Psoas muscle (tissue), 8 donors: ENCODE measurements at places on chromosomes 7 and 10. TPM values are rescaled to one million over a fixed set of nuclear protein-coding genes. Genes with fewer than 3 reads are reported as not detected.

PLXNA4 gene
- 0.88 TPM for total RNA-seq

C10orf67 gene
- 0.67 TPM for total RNA-seq

MMRN2 gene
- 16.4 TPM for total RNA-seq

GFRA1 gene
- 9.2 TPM for total RNA-seq

RPEL1 gene
- total RNA-seq, result not detected

HMX3 gene
- total RNA-seq, result not detected

GDF10 gene
- not detected for total RNA-seq

GSTO2 gene
- 3.3 TPM for total RNA-seq

GNG11 gene
- 9.9 TPM for total RNA-seq

HOXA3 gene
- 5.6 TPM for total RNA-seq

ADAM22 gene
- total RNA-seq, result 1.2 TPM

TUBAL3 gene
- total RNA-seq, result not detected

SAMD8 gene
- 30.0 TPM for total RNA-seq

GRID2IP gene
- not detected for total RNA-seq

CPA1 gene
- total RNA-seq, result 0.52 TPM
